Cardiac septum (tissue), 1 donor: ENCODE measurements at places on chromosomes 5 and 9. TPM values are rescaled to one million over a fixed set of nuclear protein-coding genes. Genes with fewer than 3 reads are reported as not detected.

GPSM1 gene
- total RNA-seq, result 35.1 TPM

TPM2 gene
- 690 TPM for total RNA-seq

DENND4C gene
- 21.4 TPM for total RNA-seq

IFNA4 gene
- not detected for total RNA-seq

CYSRT1 gene
- not detected for total RNA-seq

CCDC69 gene
- total RNA-seq, result 116 TPM

PDE6A gene
- 0.13 TPM for total RNA-seq

PDGFRB gene
- 54.6 TPM for total RNA-seq

FGF1 gene
- total RNA-seq, result 70.2 TPM

DNA sequence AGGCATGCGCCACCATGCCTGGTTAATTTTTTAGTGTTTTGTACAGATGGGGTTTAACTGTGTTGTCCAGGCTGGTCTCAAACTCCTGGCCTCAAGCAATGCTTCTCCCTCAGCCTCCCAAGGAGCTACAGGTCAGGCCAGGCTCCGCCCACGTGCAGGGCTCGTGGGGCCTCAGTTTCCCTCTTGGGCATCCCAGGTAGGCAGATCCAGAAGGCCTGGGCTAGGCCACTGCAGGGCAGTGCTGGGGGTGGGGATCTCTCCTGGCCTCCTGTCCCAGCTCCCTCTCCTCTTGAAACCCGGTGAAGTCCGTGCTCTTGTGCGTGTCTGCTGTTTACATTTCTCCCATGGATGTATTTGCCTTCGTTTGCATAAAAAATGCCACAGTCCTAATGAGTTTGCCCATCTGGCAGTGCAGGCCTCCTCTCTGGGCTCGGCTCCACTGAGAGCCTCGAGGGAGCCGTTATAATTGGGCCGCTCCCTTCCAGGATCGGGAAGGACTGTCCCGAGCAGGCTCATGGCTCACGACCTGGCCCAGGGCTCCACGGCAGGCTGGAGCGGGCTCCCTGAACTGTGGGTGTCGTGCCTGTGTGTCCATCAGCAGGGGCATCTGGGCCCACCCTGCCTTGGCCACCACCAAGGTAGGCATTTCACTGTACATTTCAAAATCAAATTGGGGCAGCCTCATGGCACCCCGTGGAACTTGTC, 52.6 kb upstream of the RUFY1 start:
- no peak for DNase-seq

DNA sequence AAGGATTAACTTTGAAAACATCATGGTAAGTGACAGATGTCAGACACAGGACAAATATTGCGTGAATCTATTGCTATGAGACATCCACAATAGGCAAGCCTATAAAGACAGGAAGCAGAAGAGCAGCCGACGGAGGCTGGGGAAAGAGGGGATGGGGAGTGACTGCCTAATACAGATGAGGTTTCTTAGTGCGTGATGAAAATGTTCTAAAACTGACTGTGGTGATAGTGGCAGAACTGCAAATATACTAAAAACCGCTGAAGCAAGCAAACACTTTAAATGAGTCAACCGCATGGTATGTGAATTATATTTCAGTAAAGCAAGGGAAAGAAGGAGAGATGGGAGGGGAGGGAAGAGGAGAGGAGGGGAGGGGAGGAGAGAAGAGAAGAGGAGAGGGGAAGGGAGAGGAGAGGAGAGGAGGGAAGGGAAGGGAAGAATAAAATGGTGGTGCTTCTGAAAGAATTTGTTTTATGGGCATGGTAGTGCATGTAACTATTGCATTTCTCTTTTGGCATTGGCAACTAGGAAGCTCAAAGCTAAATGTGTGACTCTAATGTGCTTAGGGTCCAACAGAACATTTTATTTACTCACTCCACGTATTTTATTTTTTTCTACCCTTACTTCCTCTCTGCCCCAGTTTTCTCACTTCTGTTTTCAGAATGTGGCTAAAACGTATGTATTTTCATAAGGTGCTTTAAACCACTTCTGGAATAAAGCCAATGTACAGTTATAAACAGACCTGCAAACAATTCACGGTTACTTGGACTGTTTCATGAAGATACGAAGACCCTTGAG, 21.3 kb downstream of the AKNA start:
- DNase-seq, result no peak

- DNase-seq, result no peak
These were observed 119.4 kb downstream of the PDE8B start for GRCh38 chr5:77329664-77330430.

GRCh38 chr9:123544007-123544827, 188.2 kb downstream of the CRB2 start:
- DNase-seq, result no peak

DNA sequence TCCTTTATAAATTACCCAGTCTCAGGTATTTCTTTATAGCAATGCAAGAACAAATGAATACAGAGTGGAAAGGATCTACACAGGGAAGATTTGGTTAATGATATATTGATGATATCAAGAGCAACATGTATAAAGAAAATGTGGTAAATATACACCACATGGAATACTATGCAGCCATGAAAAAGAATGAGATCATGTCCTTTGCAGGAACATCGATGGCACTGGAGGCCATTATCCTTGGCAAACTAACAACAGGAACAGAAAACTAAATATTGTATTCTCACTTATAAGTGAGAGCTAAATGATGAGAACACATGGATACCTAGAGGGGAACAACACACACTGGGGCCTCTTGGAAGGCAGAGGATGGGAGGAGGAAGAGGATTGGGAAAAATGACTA, 19.9 kb upstream of the PUM3 start:
- no peak for DNase-seq

DNA sequence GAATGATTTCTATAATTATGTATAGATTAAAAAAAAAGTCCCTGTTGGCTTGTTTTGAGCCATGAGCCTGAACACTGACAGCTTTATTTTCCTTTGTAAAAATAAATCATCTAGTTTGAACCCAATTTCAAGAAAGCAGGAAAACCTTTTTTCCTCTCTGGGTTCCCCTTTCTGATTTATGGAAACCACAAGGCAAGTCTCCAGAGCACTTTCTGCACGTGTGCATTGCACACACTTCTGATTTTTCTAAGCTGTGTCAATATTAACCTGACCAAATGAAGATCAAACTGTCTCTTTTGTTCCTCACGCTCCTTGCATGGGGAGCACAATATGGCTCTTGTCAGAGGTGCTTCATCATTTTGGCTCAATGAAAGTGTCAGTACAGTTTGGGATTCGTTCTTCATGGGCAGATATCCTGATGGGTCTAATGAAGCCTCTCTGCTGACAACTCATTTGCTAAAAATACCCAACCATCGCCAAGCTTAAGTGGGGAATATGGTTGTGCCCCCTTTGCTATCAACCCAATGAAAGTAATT, 39.2 kb upstream of the PCA3 start:
- DNase-seq, result no peak

GRCh38 chr5:141605523-141606277, 13.1 kb downstream of the DIAPH1 start:
- DNase-seq, result peak; percentile 81

GRCh38 chr9:132842124-132843044, 35.7 kb downstream of the AK8 start:
- no peak for DNase-seq

GRCh38 chr9:38435521-38435920, 11.3 kb upstream of the IGFBPL1 start:
- no peak for DNase-seq

GRCh38 chr5:96141749-96142148, 180.1 kb upstream of the ELL2 start:
- no peak for DNase-seq

GRCh38 chr5:176639208-176639607, 8.1 kb upstream of the TSPAN17 start:
- no peak for DNase-seq
